ENCODE measurements at places on chromosomes 4 and X.

GRCh38 chr4:24979554-24979953 lies 51.2 kb downstream of the LGI2 start:
- DNase-seq: peak; percentile 83

DNA sequence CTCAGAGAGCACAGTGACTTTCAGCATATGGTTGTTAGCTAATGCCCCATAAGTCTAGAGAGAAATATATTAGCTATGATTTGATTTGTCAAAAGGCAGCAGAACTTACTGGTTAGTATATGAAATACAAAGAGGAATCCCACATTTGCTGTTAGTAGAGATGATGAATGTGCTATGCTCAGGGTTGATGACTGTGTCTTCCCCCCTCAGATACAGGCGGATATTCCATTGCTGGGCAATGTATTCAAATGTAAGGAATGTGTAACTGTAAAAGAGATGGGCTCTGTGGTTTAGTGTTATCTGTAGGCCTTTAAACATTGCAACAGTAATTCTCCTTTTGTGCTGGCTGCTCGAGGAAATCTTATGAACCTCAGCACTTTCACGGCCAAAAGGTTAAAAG lies 528.9 kb upstream of the ARX start:
- no peak for DNase-seq

GRCh38 chr4:184957446-184958115 lies 60.7 kb upstream of the HELT start:
- no peak for DNase-seq

GRCh38 chr4:163768014-163768413 lies 273.5 kb downstream of the TMA16 start:
- DNase-seq: no peak

GRCh38 chrX:48782795-48783194 lies 3.6 kb upstream of the GATA1 start:
- DNase-seq: no peak

- DNase-seq: no peak
Observed at GRCh38 chr4:37604461-37604860, 81.7 kb downstream of the RELL1 start.

DNA sequence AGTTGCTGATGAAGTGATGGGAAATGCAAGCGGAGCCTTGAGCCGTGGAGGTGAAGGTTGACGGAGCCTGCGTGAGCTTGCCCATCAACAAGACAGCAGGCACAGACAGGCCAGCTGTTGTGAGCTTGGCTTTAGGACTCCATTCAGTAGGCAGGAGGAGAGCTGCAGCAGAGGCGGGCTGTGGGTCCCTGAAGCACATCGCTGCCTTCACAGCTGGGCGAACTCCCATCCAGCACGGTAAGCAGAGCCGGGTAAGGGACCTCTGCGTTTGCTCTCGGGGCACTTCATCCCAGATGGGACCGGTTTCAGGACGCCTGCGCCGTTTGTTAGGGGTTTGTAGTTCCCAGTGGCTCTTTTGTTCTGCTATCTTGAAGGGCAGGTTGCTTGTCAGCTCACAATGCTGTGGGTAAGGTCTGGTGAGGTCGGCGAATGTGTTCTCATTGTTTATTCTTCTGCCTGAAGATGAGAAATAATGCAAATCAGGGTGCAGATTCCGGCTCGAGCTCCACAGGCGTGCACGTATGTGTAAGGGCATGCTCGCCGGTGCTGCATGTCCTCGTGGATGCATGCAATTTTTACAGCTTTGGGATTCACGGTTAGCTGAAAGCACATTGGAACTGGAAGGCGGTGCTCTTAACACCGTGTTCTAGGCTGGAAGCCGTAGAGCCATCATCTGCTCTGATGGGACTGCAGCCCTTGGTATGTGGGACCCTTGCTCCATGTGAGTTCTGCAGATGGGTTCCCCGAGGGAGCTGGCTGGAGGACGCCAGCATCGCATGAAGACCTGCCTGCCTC lies 54.6 kb upstream of the CLDN34 start:
- no peak for DNase-seq

DNA sequence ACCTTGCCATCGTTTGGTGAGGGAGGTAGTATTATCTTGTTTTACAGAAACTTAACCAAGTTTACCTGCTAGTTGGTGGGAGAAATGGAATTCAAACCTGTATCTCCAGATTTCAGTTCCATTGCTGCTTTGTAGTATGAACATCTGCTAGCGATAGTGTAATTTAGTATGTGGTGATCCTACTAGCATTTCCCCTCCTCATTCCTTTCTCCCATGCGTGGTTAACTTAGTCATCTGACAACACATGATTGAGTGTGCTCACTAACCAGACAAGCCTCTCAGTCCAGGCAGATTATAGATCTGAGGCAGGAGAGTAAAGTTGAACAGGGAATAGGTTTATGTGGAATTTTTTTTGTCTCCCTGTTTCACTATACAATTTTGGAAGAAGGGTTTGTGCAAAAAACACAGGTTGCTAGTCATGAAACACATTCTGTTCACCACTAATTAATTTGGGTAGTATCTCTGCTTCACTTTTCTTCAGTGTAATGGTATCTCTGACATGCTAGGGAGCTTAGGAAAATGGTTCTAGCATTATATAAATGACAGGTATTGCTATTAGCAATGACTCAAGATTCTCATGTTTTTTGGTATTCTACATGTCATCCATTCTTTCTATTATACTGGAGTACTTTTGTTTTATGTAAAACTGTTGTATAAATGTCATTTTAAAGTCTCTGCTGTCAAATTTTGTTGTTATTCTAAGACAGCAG lies 21.7 kb downstream of the RBPJ start:
- DNase-seq: no peak

Measured in vagina (tissue), 2 donors.